ENCODE measurements at places on chromosomes 4 and X. TPM values are rescaled to one million over a fixed set of nuclear protein-coding genes. Genes with fewer than 3 reads are reported as not detected.
A peak's percentile ranks its signal among the peaks of the same experiment; 100 is the strongest.

The USP17L11 gene
- not detected for total RNA-seq

The MAD2L1 gene
- total RNA-seq: 9.0 TPM

The CD38 gene
- 3.6 TPM for total RNA-seq

The TMEM150C gene
- total RNA-seq: 13.0 TPM

The NOA1 gene
- total RNA-seq: 14.2 TPM

The ATP2B3 gene
- not detected for total RNA-seq

The F9 gene
- total RNA-seq: not detected

The NOX1 gene
- total RNA-seq: not detected

The SPINK2 gene
- not detected for total RNA-seq

The NAP1L5 gene
- total RNA-seq: 1.9 TPM

The PRRG1 gene
- 14.2 TPM for total RNA-seq

The JAKMIP1 gene
- not detected for total RNA-seq

The ASB12 gene
- total RNA-seq: not detected

The MEPE gene
- total RNA-seq: not detected

- DNase-seq: peak; percentile 7
These were observed 242.7 kb upstream of the ETNPPL start for GRCh38 chr4:109005523-109005922.

- no peak for DNase-seq
These were observed 189.5 kb downstream of the APBB2 start for GRCh38 chr4:41024556-41025491.

GRCh38 chr4:152369902-152370295, 166.0 kb downstream of the FBXW7 start:
- DNase-seq: peak; percentile 16

GRCh38 chrX:38960137-38960536, 158.9 kb downstream of the MID1IP1 start:
- DNase-seq: no peak

GRCh38 chr4:97367878-97368277, 775.4 kb downstream of the STPG2 start:
- DNase-seq: no peak

DNA sequence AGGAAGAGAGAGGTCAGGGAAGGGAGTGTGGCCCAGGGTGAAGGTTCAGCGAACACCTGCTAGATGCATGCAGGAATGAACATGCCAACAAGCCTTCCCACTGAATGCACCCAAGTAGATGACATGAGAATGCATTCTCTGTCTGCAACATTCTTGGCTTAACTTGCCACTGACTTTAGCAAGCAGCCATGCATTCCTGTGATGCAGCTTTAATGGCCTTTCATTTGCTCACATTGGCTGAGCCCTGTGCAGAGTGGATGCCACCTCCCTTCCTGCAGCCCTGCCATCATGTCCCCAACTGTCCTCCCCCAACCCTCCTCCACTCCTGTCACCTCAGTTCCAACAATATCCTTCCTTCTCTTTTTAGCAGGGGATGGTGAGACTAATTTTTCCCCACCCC, 25.3 kb upstream of the MTNR1A start:
- DNase-seq: no peak

DNA sequence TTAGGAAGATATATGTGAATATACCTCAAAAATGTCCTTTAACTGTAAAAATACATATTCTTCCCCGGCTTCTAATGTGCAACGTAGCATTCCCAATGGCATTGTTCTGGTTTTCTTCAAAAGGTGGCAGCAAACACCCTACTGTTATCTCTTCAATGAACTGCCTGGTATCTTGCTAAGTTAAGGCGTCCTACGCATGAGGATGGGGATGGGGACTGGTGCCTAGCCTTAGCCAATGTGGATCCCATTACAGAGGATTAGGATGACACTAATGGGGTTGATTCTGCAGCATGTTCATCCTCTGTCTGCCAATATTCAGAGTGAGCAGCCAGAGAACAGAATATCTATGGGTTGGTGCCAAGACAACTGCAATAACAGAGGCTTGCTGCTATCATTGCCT, 334.9 kb upstream of the ADGRL3 start:
- no peak for DNase-seq

- DNase-seq: no peak
These were observed 81.1 kb downstream of the ENPP6 start for GRCh38 chr4:184136525-184136924.

DNA sequence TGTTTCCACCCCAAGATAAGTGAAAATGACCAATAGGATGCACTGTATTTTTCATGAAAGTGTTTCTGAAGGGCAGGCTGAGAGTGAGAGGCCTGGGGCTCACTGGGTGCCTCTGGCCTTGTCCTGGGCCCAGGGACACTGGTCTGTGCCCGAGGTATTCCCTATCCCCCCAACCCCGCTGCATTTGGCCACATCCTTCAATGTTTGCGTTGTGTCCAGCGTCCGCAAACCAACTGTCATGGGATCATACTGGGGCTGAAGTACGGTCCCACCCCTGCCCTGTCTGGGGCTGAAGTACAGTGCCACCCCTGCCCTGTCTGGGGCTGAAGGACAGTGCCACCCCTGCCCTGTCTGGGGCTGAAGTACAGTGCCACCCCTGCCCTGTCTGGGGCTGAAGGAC, 22.0 kb upstream of the MSANTD1 start:
- no peak for DNase-seq

- no peak for DNase-seq
These were observed 275.9 kb downstream of the GLUD2 start for GRCh38 chrX:121323337-121323736.

DNA sequence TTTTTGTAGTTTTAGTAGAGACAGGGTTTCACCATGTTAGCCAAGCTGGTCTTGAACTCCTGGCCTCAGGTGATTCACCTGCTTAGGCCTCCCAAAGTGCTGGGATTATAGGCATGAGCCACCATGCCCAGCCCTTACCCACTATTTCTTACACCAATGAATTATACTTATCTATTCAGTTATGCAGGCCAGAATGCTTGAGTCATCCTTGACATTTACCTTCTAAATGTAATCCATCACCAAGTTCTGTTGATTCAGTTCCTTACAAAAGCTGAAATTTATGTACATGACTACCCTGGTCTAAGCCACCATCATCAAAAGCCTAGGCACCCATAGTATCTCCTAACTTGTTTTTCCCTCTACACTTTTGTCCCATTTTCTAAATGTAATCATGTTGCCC, 585.7 kb downstream of the IL15 start:
- no peak for DNase-seq

DNA sequence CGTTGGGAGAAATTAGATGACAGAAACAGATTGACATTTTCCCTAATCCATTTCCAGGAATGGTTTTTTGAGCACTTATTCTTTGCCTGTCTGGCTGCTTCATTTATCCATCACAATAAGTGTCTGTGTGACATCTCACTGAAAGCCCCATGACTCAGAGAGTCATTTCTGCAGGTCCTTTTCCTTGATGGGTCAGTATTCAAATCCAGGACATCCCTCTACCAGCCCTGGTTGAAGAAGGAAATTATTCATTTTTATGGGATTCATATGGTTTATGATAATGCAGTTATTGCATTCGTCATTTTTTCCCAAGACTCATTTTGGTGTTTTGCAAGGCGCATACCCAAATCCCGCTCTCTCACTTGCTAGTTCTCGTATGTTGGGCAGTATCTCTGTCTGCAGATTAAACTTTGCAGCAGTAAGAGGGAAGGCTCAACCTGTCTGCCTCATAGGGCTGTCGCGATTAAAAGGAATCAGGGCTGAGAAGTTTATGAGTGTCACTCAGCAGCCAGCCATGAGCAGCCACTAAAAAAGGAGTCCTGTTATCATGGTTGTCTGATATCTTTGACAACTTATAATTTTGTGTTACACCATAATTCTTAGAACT, 44.0 kb downstream of the GYG2 start:
- DNase-seq: no peak

- DNase-seq: peak; percentile 21
These were observed 39.1 kb upstream of the TMEM184C start for GRCh38 chr4:147578051-147578476.

DNA sequence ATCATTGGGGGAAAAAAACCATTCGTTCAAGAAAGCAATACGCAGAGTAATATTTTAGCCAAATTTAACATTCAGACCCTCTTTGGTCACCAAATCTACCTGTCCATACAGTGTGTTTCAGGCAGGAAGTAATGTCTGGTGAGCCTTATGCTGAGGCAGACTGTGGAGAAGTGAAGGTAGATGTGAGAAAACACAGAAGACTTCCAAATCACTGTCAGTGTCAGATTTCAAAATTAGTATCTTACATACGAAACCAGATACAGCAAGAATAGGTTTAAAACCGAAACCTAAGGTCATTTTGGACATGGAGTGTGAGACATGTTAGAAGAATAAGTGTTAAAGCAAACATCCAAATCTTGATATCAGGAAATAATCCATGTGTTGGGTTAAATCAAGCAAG, 664.5 kb upstream of the HTR2C start:
- no peak for DNase-seq

DNA sequence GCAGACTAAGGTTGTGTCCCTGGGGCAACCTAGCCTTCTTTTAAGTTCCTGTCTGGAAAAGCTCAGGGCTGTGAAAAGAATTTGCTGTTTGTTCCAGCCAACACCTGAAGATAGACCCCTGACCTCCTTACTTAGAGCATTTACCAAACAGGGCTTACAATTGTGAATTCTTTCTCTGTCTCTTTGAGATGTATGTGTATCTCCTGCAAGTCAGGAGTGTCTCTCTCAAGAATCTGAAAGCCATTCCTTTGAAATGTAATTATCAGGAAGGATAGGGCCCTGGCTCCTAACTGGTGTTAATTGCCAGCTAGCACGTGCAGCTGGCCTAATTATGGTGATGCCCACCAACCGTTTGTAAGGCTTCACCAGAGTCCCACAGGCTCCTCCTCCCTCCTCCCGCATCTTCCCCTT, 18.2 kb downstream of the CCNG2 start:
- no peak for DNase-seq

- DNase-seq: no peak
These were observed 32.8 kb downstream of the MGARP start for GRCh38 chr4:139247241-139247640.

DNA sequence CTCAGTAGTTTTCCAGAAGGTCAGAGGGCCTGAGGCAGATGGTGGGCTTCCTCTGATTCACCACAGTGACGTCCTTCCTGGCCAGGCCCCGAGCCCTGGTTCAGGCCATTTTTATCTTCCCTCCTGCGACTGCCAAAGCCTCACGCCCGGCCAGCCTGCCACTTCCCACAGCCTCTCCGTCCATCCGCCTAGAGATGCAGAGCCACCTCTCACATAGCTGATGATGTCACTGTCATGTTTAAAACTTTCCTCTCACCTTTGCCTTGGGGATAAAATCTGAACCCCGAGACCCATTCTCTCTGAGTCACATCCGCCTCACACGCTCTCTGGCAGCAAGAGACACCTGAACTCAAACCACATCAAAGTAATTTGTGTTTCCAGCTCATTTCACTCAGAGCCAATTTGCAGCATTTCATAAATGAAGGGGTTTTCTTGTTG, 175.3 kb downstream of the QDPR start:
- peak; percentile 99 for DNase-seq

- DNase-seq: peak; percentile 64
These were observed 617.0 kb downstream of the MID1IP1 start for GRCh38 chrX:39418254-39418704.

DNA sequence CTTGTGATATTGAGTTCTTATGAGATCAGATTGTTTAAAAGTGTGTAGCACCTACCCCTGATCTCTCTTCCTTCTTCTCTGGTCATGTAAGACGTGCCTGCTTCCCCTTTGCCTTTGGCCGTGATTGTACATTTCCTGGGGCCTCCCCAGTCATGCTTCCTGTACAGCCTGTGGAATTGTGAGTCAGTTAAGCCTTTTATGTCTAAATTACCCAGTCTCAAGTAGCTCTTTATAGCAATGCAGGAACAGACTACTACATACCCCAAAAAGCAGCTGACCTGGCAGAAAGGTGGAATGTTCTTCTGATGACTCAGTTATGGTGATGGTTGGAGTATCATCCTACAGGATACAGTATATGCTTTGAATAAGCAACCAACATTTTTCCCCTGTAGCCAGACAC, 11.4 kb upstream of the MCUB start:
- DNase-seq: peak; percentile 32

DNA sequence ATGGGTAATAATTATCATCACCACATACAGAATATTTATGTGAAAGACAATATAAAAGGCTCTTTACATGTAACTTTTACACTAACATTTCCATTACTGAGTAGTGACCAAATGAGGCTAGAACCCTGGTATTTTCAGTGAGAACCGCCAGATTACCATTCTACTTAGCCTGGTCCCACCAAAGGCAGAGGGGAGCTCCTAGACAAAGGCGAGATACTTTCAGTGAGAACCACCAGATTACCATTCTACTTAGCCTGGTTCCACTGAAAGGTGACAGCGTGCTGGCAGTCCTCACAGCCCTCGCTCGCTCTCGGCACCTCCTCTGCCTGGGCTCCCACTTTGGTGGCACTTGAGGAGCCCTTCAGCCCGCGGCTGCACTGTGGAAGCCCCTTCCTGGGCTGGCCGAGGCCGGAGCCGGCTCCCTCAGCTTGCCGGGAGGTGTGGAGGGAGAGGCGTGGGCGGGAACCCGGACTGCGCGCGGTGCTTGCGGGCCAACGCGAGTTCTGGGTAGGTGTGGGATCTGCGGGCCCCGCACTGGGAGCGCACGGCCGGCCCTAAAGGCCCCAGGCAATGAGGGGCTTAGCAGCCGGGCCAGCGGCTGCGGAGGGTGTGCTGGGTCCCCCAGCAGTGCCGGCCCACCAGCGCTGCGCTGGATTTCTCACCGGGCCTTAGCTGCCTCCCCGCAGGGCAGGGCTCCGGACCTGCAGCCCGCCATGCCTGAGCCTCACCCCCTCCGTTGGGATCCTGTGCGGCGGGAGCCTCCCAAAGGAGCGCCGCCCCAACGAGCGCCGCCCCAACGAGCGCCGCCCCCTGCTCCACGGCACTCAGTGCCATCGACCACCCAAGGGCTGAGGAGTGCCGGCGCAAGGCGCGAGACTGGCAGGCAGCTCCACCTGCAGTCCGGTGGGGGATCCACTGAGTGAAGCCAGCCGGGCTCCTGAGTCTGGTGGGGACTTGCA, 1276.1 kb downstream of the PCDH7 start:
- no peak for DNase-seq

GRCh38 chrX:110213183-110213582, 104.7 kb downstream of the AMMECR1 start:
- no peak for DNase-seq

DNA sequence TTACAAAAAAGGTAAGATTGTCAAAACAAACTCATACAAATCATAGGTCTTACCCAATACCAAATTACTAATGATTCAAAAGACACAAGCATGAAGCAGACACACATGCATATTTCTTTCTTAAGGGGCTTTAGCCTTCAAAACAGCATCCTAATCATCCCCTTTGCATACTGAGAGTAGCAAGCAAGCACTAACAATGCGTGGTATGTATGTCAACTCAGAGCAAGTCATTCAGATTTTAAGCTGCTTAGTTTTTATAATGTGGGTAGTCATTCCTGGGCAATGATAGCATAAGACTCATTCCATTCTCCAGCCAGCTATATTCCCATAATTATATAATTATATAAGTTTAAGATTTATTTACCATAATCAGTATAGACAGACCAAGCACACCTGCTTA, 219.6 kb downstream of the DKK2 start:
- no peak for DNase-seq

All from dermis microvascular lymphatic vessel endothelial cell (primary cell).